Nephron progenitor cell (in vitro differentiated cells): ENCODE measurements at places on chromosomes 4 and X.

GRCh38 chrX:35285289-35285962, 342.8 kb downstream of the FAM47B start:
- no peak for DNase-seq

DNA sequence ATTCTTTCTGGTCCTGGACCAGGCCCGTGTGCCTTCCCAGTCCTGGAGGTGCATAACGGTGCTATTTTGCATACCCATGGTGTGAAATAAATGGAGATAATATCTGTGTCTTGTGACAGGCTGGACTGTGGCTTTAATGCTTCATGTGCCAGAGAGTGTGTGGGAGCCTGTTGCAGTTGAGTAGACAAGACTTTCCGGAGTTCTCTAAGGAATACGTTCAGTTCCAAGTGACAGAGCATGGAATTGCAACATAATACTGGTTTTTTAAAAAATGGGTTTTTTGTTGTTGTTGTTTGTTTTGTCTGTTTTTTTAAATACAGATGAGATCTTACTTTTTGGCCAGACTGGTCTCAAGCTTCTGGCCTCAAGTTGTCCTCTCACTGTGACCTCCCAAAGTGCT, 74.0 kb downstream of the HPRT1 start:
- no peak for DNase-seq

- DNase-seq = no peak
Measured at GRCh38 chr4:10917566-10917965, 233.0 kb upstream of the CLNK start.

GRCh38 chr4:77862478-77863216, at the start of gene MRPL1:
MRPL1 (plus strand) TSS chr4:77862830; CDS start chr4:77862849, 19 bp downstream.
- DNase-seq = peak; percentile 76

- DNase-seq = peak; percentile 49
Measured at GRCh38 chrX:71178908-71179307, 34.3 kb downstream of the NLGN3 start.

GRCh38 chr4:11297627-11298026, 131.1 kb downstream of the HS3ST1 start:
- no peak for DNase-seq

GRCh38 chrX:119424999-119425398, 25.9 kb downstream of the SLC25A43 start:
- DNase-seq = no peak

DNA sequence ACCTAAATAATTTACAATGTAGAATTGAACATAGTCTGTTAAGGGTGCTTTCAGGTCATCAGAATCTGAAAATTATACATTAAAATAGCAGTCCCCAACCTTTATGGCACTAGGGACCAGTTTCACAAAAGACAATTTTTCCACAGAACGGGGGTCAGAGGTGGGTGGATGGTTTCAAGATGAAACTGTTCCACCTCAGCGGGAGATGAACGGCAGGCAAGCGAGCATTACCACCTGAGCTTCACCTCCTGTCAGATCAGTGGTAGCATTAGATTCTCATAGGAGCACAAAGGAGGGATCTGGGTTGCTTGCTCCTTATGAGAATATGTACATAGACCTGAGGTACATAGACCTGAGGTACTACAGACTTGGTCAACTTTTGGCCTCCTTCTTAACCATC, 29.0 kb downstream of the LRBA start:
- no peak for DNase-seq

DNA sequence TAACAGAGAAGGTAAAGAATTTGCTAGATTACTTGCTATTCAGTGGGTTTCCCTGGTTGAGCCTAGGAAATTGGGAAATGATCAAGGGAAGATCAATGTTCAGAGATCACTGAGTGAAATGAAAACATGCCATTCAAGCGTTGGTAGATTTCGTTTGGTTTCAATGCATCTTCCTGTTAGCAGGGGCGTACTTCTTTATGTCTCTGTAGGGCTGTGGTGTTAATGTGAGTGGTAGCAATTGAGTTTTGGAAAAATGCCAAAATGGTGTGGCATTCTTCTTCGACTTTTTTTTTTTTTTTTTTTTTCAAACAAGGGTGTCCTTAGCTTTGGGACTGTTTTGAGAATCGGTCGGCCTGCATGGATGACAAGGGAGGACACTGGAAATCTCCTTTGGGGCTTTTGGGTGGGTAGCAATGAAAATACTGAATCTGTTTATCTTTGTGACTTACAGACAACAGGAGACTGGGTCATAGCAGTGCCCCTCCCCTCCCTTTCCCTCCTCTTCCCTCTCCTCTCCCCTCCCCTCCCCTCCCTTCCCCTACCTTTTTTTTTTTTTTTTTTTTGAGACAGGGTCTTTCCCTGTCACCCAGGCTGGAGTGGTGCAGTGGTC, 50.4 kb downstream of the SPRY1 start:
- no peak for DNase-seq

- no peak for DNase-seq
Measured at GRCh38 chr4:88101165-88101564, 57.3 kb downstream of the ABCG2 start.

DNA sequence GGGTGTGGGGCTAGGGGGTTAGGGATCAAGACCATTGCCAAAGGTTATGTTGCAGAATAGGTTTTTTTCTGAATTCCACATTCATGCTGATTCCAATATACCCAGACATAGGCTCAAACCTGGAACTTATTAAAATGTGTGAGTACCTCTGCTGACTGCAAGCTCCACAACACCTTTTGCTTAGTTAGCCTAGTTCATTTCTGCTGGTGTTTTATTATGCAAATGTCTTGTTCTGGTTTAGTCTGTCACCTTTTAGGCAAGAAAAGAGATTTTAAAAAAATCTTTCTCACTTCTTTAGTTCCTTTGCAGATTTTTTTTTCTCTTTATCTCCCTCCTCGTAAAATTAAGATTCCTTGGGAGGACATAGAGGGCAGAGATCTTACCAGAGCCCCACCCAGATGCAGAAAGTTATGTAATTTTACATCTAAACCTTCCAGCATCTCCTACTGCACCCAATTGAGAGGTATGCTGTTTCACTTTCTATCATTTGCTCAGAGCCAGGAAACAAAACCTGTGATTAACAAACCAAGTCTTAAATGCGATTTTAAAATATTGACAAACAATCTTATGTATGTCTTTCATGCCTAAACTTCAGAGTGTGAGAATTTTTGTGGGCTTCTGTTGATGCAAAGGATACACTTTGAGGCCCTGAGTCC, 190.7 kb upstream of the CLNK start:
- no peak for DNase-seq

- DNase-seq = peak; percentile 45
Measured at GRCh38 chr4:5812506-5813229, 80.2 kb downstream of the CRMP1 start.

DNA sequence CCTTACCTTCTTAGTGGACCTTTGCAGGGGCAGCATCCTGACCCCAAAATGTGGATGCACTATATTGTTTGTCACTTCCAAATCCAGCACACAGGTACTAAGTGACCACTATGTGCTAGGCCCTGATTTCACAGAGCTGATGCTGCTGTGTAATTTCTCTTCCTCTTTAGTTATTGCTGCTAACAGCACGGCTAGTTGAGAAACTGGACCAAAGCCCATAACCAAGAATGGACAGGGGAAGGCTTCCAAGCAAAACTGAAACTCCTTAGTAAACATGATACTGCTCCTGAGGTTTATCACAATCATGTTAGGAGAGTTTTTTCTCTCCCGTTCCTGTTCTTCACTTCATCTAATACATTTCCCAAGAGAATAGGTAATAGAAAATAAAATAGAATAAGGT, 172.9 kb upstream of the TTC29 start:
- no peak for DNase-seq

GRCh38 chr4:52915191-52915590, 53.1 kb downstream of the RASL11B start:
- DNase-seq = no peak

DNA sequence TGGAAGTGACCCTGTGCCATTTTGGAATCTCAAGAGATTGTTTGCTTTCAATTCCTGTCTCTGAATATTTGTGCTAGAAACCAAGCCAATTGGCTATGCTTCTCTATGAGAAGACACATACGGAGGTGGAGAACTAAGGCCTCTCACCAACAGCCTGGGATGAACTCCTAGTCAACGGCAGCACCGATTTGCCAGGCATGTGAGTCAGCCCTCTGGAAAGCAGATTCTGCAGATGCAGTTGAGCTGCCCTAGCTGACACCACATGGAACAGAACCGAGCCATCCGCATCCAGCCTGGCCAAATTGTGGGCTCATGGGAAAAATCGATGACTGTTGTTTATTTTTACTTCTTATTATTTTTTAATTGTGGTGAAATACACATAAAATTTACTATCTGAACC, 58.2 kb upstream of the WDFY3 start:
- DNase-seq = no peak

GRCh38 chr4:165922747-165923146, 49.7 kb downstream of the TLL1 start:
- no peak for DNase-seq

GRCh38 chrX:13815664-13816063, 1.2 kb downstream of the GPM6B start:
- DNase-seq = no peak

DNA sequence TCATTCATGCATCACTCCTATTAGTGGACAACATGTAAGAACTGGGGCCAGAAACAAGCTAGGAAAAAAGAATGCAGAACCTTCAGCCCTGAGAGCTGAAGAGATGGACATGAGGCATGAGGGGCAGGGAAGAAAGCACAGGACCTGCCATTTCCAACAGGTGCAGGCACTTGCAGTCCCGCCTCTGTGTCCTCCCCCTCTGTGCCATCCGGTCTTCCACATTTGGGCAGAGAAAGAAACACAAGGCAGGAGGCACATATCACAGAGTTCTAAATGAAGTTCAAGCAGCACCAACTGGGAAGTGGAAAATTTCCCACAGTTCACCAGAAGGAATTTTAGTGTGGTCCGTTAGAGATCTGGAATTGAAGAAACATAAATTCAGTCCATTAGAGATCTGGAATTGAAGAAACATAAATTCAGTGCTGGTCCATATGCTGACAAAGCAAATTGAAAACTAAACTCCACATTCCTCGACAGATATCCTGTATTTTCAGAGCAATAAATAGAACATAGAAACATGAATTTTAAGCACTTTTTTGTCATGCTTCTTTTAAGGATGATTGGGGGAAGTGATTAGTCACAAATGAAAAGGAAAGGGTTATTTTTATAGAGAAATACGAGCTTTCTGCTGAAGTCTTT, 57.2 kb upstream of the DAPP1 start:
- no peak for DNase-seq

DNA sequence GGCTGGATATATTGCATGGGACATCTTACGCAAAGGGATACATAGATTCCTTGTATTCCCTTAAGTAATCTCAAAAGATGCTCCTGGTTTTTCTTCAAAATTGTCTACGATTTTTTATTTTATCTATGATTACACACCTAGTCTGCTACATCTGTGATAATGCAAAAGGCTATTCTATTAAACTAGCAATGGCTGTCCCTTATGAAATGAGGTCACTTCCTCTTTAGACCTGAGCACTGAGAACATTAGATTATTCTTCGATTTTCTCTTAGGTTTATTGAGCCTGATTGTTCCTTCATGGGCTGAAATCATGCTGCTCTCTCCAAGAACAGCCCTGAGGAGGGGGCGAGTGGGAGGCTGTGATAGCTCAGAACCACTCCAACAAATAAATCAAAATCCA, 126.8 kb upstream of the ENPP6 start:
- no peak for DNase-seq

- no peak for DNase-seq
Measured at GRCh38 chr4:149296503-149296902, 519.1 kb downstream of the IQCM start.
